EH (cell line): ENCODE measurements at places on chromosomes 13 and 19.

- DNase-seq: no peak
Observed at GRCh38 chr19:24040621-24041020, 46.4 kb upstream of the ZNF254 start.

GRCh38 chr13:31174018-31174417 is 12.3 kb upstream of the HSPH1 start:
- peak; percentile 35 for DNase-seq

DNA sequence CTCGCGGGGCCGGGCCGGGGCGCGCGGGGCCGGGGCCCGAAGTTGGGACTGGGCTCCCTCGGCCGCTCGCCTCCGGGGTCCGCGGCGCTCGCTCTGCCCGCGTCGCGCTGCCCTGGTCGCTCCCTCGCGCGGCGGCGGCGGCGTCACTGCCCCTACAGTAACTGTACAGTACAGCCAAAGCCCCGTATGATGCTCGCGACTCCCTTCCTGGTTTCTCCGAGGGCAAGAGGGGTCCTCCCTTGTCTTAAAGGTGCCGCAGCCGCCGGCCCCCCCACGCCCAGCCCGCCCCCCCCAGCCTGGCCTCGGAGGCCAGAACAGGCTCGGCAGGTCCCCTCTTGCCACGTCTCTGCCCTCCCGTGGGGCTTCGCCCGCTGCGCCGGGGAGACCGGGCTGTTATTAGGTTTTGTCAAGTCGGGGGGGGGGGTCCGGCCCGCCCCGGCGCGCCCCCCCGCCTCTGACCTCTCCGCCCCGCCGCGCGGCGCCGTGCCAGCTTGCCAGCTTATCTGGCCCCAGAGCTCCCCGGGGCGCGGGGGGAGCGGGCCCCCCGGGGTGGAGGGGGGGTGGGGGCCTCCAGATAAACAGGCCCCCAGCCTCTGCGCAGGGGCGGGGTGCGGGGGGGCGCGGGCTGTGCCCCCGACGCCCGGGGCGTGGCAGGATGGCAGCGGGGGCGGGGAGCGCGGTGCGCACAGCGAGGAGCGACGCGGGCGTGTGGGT is at the start of gene ZBTB7A:
TSS of gene ZBTB7A (minus strand) at position 218 of the 714 bp plus-strand sequence. CDS start 11,667 bp downstream, outside the sequence.
- DNase-seq: peak; percentile 86

DNA sequence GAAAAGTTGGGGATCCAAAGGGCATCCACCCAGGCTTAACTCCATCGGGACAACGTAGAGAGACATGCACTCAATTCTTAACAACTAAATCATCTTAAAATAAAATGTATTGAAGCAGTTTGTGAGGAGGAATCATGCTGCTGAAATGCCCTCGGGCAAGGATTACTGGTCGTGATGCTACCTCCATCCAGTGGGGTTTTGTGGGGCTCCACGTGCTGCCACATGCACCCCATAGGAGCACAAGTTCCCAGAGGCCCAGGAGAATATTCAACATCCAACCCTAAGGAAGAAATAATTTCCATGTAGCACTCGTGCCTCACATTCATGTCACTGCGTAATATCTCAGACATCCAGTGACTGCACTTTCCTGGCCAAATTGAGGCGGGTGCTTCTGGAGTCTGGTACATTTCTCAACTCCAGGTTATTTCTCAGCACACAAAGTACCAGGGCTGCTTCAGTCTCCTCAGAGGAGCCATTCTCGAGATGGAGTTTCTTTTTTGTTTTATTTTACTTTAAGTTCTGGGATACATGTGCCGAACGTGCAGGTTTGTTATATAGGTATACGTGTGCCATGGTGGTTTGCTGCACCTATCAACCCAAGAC is 429.8 kb downstream of the FOXO1 start:
- DNase-seq: peak; percentile 40

GRCh38 chr19:18856385-18857126 is 24.8 kb downstream of the UPF1 start:
- peak; percentile 42 for DNase-seq

DNA sequence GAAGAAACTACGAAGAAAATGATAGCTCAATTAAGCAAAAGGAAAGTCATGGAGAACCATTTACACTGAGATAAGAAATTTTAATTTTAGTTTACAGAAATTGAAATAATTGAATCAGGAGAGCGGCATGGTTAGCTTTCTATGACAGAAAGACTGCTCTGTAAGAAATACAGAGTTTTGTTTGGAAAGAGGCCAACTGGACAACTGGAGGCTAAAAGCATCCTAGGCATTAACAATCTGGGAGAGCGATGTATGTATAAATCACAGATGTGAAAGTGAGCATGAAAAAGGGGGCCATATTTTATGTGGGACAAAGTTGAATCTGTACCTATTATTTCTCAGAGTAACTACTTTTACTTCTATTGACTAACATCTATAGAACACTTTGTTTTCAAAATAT is 1608.8 kb upstream of the PCDH20 start:
- DNase-seq: no peak

DNA sequence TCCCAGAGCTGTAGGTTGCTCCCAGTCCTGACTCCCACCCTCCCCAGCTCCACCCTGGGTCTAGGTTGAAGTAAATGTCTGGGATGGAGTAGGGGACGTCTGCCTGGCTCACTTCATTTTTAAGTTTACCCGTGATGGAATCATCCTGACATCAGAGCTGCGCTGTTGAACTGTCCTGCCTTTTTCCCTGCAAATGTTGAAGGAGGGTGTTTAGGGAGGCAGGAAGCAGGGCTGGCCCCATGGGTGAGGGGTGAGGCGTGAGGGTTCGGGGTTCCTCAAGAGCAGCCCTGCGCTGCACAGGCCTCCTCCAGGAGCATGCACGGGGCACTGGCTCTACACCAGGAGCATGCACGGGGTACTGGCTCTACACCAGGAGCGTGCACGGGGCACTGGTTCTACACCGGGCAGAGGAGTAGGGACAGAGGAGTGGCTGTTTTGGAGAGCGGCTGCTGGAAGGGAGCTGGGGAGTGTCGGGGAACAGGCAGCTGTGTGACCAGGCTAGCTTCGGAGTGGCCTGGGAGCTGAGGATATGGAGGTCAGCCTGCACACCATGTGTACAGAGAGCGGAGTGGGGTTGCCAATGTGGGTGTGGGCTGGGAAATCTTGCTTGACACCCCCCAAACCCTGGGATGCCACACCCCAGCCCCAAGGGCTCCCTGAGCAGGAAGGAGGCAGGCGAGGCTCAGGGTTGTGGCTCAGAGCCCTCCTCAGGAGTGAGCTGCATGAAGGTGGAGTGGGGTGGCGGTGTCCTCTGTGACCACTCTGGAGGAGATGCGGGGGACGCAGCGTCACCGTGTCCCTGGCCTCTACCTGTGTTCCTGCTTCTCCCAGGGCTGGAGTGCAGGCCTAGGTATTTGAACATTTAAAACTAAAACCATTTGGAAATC is 63.3 kb downstream of the GPR12 start:
- DNase-seq: no peak

GRCh38 chr13:20219577-20219976 is 12.5 kb downstream of the GJB6 start:
- no peak for DNase-seq

GRCh38 chr13:43374621-43375020 is 351.2 kb downstream of the DNAJC15 start:
- peak; percentile 83 for DNase-seq

GRCh38 chr13:99548448-99548847 is 47.2 kb downstream of the TM9SF2 start:
- DNase-seq: no peak

DNA sequence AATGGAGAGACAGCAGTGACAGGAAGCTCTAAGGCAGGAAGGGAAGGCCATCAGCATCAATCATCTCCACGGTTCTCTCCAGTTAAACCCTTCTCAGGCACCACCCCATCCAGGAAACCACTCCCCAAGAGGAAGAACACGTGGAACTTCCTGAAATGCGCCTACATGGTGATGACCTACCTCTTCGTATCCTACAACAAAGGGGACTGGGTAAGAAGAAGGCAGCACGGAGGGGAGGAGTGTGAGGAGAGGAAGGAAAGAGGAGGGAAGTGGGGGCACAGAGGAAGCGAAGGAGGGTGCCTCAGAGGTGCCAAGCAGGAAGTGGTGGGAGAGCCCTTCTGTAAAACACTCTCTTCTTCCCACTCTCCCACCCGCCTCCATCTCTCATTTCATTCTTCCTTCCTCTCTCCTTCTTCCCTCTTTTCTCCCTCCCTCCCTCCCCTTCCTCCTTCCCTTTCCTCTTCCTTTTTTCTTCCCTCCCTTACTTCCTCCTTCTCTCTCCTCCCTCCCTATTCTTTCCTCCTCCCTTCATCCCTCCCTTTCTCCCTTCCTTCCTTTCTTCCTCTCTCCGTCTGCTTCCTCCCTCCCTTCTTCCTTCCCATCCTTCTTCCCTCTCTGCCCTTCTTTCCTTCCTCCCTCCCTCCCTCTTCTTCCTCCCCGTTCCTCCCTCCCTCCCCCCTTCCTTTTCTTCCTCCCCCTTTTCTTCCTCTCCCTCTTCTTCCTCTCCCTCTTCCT is 12.6 kb downstream of the ZSCAN5A start:
- DNase-seq: no peak

DNA sequence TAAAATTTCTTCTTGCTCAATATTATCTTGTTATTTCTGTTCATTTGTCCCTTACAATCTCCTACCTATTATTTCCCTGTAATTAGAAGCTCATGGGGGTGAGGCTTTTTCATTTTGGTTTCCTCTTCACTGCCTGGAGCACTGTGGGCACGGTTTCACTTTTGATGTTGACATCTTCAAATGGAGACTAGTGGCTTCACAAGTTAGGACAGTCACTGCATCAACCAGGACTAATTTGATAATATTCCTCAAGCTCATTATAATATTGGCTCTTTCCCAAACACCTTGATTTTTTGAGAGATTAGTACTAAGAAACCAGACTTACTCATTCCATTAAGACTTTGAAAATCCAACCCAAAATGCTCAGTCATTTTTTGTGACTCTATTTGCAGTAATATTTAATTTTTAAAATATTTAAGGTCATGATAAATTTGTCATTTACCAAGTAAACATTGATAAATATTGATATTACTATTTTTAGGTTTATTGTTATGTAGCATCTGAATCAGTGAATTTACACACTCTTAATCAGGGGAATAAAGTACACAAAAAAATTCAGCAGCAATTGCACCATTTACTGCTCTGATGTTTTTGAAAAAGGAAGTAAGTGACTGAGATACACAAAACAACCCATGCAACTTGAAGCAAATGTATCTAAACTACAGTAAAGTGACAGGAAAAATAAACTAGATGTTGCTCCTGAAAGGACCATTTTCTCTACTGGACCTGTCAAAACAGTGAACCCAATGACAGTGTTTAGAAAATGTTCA is 28.8 kb upstream of the RCBTB2 start:
- DNase-seq: no peak
